ENCODE measurements at places on chromosomes 2 and 18. TPM values are rescaled to one million over a fixed set of nuclear protein-coding genes. Genes with fewer than 3 reads are reported as not detected.

- no peak for DNase-seq
- H3K27me3 ChIP-seq: no peaks in the 10 kb centered on the region
- H3K4me1 ChIP-seq: no peaks in the 10 kb centered on the region
- H3K36me3 ChIP-seq: no peaks in the 10 kb centered on the region
- H3K4me3 ChIP-seq: no peak overlapping the region
Observed at GRCh38 chr2:110101901-110102803, 13.5 kb downstream of the MALL start.

- H3K36me3 ChIP-seq: no peaks in the 10 kb centered on the region
- DNase-seq: no peak
- H3K27ac ChIP-seq: peak overlapping the region; percentile 86
- no peaks in the 10 kb centered on the region for H3K27me3 ChIP-seq
Observed at GRCh38 chr18:77208964-77209363, 40.7 kb upstream of the GALR1 start.

GRCh38 chr2:105625632-105626031, 119.1 kb upstream of the NCK2 start:
- no peak overlapping the region for H3K27ac ChIP-seq
- no peaks in the 10 kb centered on the region for H3K36me3 ChIP-seq
- no peak for DNase-seq
- H3K4me3 ChIP-seq: no peak overlapping the region
- H3K27me3 ChIP-seq: no peaks in the 10 kb centered on the region
- H3K4me1 ChIP-seq: no peaks in the 10 kb centered on the region

TCF23 gene
- total RNA-seq: not detected

TRIM43 gene
- not detected for total RNA-seq

PTPN2 gene
- total RNA-seq: 112 TPM

DNA sequence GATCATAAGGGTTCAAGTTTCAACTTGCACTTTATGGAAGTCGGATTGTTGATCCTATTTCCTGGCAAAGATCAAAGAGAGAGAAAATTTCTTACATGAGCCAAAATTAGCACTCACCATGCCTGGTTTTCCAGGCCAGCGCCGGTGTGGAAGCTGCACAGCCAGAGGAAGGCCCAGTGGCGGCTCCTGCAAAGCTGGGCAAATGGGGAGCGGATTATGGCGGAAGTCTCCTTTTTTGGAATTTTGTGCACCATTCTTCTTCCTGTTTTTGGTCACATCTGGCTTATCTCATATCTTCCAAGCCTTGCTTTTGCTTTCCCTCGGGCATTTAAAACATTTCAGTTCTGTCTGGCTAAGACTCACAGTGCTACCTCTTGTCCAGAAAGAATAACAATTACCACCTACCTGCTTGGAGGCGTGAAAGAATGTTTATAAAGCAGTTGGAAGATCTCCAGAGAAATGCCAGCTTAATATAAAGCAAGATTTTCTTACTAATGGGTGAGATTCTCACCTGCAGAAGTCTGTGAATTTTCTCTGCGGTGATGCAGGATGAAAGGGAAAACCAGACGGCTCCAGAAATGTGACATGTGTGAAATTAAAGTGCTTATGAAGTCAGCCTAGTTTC, 94.3 kb downstream of the ASAP2 start:
- H3K4me1 ChIP-seq: no peaks in the 10 kb centered on the region
- H3K27ac ChIP-seq: no peak overlapping the region
- no peak for DNase-seq
- no peaks in the 10 kb centered on the region for H3K36me3 ChIP-seq

CPO gene
- not detected for total RNA-seq

RTP5 gene
- total RNA-seq: 1.7 TPM

UGT1A9 gene
- total RNA-seq: not detected

Measured in natural killer cell (primary cell).